ENCODE measurements at places on chromosomes 5 and 9.

DNA sequence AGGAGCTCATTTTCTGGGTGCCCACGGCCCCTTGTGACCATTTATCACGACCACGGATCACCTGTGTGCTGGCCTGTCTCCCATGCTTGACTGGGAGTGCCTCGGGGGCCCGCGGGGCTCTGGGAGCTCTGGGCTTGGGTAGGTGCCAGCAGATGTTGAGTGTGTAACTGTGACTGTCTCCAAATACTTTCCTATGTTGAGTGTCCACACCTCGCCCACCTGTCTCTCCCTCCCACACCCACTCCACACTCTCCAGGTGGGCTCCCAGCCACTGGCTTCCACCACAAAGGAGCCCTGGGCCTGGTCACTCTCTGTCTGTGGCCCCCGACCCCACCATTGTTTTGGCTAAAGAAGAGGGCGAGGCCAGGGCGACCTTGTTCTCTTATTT lies 196.4 kb downstream of the CDK5RAP2 start:
- DNase-seq: no peak

- DNase-seq: no peak
Observed at GRCh38 chr9:113626735-113627495, 163.4 kb downstream of the RGS3 start.

DNA sequence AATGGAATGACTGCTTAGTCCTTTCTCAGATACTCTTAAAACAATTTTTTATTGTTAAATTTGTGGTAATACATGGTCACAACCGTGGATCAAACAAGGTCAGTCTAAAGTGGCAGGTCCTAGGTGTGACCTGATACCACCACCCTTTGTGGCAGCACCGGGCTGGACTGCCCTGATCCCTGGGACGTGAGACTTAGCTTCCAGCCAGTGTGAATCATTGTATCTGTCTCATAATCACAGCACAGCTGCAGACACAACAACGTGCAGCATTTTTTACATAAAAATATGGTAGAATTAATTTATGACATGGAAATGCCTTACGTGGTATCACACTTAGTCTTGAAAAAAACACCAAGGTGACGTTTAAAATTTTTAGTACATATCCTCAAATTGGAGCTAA lies 7.8 kb downstream of the TOR1B start:
- DNase-seq: no peak

DNA sequence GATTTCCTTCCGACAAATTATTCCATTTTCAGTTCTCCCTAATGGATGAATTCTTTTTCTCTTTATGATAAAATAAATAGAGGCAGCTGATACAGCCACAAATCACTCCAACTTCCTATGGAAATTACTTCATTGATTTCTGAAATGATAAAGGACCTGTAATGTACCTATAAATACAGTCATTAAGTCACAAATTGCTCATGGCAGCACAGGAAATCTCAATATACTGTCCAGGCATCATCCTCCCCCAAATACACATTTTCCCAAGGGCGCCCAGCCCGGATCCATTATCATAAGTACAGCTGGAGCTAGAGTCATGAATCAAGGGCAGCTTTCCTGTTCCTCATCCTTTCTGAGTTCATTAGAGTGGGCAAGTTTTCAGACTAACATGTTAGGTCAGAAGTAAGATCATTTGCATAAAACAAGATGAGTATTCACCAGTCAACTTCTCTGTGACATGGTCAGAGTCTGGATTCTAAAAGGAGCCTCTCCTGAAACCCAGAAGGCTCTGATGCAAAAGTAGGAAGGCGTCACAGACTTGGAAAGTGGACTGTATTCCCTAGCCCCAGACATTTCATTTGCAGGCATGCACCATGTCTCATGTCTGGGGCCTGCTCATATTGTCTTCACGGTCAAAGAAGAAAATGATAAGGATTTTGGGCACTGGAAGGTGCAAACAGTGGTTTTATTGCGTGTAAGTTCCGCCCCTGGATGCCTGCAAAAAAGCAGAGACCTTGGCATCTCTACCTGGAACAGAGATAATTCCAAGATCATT lies 383.2 kb downstream of the PLK2 start:
- no peak for DNase-seq

GRCh38 chr5:41517909-41518308 lies 7.5 kb upstream of the PLCXD3 start:
- DNase-seq: no peak

GRCh38 chr5:69271376-69271775 lies 36.7 kb downstream of the CDK7 start:
- no peak for DNase-seq

GRCh38 chr5:158313733-158314464 lies 455.0 kb upstream of the CLINT1 start:
- no peak for DNase-seq

- DNase-seq: no peak
Observed at GRCh38 chr5:130836729-130837649, 328.1 kb downstream of the HINT1 start.

DNA sequence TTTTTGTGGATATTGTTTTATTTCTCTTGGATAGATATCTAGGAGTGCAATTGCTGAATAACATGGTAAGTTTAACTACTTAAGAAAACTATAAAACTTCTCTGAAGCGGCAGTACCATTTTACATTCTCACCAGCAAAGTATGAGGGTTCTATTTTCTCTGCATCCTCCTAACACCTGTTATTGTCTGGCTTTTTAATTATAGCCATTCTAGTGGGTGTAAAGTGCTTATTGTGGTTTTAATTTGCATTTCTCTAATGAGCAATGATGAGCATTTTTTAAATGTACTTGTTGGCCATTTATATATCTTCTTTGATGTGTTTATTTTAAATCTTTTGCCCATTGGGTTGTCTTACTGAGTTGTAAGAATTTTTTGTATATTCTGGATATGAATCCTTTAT lies 28.7 kb downstream of the SMIM32 start:
- DNase-seq: no peak

DNA sequence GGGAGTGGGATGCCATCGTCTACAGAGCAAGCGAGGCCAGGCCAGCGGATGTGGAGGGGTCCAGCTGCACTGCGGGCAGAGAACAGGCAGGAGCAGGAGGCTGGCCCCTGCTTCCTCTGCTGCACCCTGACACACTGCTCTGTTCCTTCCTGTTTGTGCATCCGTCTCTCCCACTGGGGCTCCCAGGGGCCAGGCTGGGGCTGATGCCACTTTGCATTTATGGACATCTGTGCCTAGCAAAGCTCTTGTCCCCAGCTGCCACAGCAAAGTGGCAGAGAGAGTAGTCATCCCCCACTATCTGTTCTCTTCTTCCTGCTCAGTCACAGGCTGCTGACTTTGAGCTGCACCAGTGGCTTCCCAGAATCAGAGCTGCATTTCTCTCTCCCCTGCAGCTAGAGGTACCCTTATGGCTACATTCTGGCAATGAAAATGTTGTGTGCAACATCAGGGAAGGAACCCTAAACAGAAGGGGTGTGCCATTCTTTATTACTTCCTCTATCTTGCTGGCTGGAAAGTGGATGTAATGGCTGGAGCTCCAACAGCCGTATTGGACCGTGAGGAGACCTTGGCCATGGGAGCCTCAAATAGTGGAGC lies 4.2 kb upstream of the NINJ1 start:
- DNase-seq: no peak

DNA sequence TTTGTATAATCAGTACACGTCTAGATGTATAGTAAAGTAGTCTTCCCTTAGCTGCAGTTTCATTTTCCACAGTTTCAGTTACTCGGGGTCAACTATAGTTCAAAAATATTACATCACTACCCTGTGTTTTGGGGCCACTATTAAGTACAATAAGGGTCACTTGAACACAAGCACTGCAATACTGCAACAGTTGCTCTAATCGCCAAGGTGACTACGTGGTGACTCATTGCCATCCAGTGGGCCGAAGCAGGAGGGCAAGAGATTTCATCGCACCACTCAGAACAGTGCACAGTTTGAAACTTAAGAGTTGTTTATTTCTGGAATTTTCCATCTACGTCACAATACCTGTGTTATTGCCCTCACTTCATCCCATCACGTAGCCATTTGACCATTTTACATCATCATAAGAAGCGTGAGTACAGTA lies at the start of gene ARL14EPL:
TSS of gene ARL14EPL (plus strand) at position 379 of the 424 bp plus-strand sequence. CDS start 18,994 bp downstream, outside the sequence.
- no peak for DNase-seq

DNA sequence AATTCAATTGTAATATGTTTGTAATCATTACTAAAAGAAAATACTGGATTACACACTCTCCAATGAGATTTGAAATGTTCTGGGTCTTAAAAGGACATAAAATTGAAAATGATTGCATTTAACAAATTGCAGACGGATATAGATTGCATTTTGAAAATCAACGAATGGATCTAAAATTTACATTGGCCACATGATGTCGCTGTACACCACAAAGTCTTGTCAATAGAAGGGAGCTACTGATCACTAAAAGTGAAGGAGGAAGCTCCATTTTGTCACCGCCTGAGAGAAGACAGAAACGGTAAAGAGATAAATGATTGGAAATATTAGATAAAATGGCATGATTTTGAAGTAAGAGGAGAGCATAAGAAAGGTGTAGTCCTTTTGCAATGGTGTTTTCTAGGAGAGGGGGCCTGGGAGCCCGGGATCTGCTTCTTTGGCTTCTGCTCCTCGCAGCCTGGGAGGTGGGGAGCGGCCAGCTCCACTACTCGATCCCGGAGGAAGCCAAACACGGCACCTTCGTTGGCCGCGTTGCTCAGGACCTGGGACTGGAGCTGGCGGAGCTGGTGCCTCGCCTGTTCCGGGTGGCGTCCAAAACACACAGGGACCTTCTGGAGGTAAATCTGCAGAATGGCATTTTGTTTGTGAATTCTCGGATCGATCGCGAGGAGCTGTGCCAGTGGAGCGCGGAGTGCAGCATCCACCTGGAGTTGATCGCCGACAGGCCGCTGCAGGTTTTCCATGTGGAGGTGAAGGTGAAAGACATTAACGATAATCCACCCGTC lies at the start of gene PCDHA1:
TSS of gene PCDHA1 (plus strand) at position 236 of the 782 bp plus-strand sequence.
- no peak for DNase-seq

DNA sequence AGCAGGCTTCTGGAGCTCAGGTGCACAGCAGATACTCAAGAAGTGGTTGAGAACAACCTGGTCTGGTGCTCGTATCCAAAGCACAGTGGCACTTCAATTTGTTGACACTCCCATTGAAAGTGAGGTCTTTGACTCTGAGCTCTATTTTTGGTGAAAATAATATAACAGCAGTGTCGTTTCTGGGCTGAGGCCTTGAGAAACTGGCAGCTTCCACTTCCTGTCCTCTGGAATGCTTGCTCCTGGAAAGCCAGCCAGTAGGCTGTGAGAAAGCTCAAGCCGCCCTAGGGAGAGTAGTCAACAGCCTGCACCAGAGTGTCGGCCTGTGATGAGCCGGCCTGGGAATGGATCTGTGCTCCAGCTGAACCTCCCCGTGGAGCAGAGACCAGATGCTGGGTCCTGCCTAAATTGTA lies 6.8 kb upstream of the SUSD3 start:
- DNase-seq: no peak

GRCh38 chr9:133737774-133738639 lies at the start of gene SARDH:
Gene SARDH (minus strand): TSS chr9:133738352. CDS start chr9:133734173, 4,179 bp downstream.
- peak; percentile 44 for DNase-seq

- no peak for DNase-seq
Observed at GRCh38 chr5:11038772-11039171, 277.7 kb upstream of the DAP start.

GRCh38 chr9:106860721-106861639 lies 2.0 kb upstream of the ZNF462 start:
- DNase-seq: no peak

DNA sequence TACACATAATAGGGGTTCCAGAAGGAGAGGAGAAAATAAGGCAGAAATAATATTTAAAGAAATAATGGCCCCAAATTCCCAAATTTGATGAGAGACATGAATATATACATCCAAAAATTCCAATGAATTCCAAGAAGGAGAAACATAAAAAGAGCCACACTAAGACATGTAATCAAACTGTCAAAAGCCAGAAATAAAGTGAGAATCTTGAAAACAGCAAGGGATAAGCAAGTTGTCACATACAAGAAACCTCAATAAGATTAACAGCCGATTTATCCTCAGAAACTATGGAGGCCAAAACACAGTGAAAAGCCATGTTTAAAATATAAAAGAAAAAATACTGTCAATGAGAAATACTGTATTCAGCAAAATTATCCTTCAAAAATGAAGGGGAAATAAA lies 14.5 kb downstream of the CATSPER3 start:
- DNase-seq: no peak

- no peak for DNase-seq
Observed at GRCh38 chr5:95471942-95472341, 80.8 kb downstream of the FAM81B start.

DNA sequence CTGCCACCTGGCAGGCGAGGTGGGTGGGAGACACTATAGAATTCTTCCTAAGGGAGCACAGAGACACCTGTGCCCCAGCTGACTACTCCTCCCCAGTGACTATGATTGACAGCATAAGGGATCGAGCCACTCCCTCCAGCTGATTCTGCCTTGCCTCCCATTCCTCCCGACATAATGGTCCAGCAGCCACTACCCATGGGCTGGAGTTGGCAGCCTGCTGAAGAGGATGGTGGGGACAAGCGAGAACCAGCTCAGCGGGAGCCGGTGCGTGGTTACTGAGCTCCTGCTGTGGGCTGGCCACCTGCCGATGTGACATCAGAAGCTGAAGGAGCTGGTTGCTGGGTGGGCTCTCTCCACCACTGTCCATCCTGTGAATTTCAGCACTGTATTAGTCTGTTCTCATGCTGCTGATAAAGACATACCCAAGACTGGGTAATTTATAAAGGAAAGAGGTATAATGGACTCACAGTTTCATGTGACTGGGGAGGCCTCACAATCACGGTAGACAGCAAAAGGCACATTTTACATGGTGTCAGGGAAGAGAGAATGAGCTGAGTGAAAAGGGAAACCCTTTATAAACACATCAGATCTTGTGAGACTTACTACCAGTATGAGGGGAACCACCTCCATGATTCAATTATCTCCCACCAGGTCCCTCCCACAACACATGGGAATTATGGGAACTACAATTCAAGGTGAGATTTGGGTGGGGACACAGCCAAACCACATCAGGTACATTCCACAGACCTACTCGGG lies 12.1 kb upstream of the NCS1 start:
- DNase-seq: no peak

DNA sequence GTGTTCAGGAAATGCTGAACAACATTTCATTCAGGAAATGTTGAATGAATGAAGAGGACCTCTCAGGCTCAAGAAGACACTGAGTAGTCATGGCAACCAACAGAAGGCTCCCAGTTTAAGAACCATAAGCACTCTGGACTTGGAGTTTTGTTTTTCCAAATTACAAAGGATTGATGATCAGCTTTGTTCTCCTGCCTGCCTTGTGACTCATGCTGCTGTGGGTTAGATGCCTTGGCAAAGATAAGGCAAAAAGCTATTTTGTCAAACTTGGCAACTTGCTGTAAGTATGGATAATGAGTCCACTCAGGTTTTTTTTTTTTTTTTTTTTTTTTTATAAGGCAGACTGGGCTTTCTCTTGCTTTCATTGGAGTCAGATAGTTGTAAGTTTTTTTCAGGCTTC lies 365.0 kb downstream of the TMEM232 start:
- DNase-seq: no peak

GRCh38 chr9:70229579-70229978 lies 29.2 kb upstream of the SMC5 start:
- DNase-seq: no peak

- no peak for DNase-seq
Observed at GRCh38 chr5:96075579-96076289, 114.1 kb upstream of the ELL2 start.

- DNase-seq: no peak
Observed at GRCh38 chr5:61270510-61271165, 61.4 kb upstream of the ZSWIM6 start.

- no peak for DNase-seq
Observed at GRCh38 chr9:121739971-121740370, 88.5 kb downstream of the DAB2IP start.

Data from stimulated activated CD4-positive, alpha-beta T cell treated with anti-CD3 and anti-CD28 coated beads, Interleukin-4, amount 100 ng/mL, for 1 hour (primary cell).